Stimulated activated CD4-positive, alpha-beta T cell treated with anti-CD3 and anti-CD28 coated beads, Interleukin-1b, Interleukin-23, amount 100 ng/mL, for 4 hours (primary cell): ENCODE measurements at places on chromosomes 3 and 15.

DNA sequence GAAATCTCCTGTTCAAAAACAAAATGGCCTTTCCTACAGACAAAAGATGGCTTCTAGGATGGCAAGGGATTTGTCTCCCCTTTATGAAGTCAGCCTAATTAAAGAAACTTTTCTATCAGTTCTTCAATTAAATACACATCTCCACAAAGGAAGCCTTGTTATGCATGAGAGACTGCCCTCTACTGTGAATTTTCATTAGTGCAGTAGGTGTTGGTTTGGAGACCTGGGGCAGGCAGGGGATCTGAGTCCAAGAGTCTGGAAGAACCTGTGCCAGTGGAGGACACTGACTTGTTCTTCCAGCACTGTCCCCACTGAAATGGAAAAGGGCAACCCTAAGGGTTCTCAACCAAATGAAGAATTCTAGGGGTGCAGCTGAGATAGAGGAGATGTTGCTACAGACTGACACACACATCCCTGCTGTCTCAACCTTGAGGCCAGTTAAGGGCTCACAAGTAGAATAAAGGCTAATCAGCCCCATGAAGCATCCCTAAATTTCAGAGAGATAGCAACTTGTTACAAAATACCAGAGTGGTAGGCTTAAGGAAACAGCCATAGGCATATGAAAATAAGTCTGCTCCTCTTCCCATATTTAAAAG is 174.0 kb upstream of the PRICKLE2 start:
- DNase-seq: no peak

DNA sequence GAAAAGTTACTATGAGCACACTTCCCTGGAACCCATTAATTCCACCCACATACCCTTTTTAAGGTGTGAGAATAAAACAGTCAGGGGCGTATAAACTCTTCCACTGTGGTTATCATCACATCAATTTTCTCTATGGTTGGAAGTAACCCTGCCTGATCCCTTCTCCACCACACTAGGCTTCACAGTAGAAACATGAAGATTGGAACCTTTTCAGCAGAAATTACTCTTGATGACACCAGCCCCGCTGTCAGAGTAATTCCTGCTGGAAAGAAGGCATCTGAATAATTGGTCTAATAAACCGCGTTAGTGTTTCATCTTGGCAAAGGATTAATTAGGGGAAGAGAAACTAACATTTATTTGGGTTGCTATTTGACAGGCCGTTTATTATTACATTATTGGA is 278.4 kb downstream of the MFSD1 start:
- no peak for DNase-seq

DNA sequence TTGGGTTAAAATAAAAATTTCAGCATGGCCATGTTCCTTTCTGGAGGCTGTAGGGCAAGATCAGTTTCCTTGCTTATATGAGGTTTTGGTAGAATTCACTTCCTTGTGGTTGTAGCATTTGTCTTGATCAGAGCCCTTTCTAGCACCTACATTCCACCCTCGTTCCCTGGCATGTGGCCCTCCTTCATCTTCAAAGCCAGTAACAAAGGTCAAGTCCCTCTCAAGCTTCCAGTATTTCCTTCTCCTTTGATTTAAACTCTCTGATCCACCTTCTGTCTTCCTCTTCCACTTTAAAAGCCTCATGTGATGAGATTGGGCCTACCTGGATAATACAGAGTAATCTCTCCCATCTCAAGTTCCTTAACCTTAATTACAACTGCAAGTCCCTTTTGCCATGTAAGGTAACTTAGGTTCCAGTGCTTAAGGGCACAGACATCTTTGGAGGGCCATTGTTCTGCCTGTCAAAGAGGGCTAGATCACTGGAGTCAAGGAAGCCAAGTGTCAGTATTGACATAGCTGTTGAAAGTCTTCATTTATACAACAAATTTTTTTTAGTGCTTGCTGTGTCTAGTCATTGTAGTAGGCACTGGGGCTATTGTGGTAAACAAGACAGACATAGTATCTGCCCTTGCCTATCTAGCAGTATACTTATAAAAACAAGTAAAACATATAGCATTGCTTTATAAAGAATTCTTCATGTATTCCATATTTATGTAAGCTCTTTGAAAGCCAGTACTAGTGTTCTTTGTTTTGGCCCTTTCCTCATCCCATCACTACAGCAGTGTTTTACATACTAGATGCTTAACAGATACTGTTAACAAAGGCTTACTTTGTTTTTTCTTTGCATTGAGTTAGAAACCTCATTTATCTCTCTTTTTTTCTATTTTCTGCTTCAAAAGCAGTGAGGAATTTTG is 40.7 kb downstream of the GLCE start:
- DNase-seq: no peak

DNA sequence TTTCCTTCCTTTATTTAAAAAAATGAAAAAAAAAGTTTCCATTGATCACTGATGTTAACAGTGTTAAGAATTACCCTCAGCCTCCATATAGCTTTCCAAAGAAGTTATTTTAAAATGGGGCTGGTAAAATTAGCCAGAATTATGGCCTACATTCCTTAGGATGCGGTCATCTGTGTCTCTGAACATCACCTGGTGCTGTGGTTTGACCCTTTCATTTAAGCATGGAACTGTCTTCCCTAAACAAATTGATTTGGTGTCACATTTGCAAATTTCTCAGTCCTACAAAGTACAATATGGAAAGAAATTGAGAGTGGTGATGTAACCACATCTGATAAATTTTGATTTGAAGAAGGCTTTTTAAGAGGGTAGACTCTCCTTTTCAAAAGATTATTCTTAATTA is 40.3 kb upstream of the ZPLD1 start:
- no peak for DNase-seq

DNA sequence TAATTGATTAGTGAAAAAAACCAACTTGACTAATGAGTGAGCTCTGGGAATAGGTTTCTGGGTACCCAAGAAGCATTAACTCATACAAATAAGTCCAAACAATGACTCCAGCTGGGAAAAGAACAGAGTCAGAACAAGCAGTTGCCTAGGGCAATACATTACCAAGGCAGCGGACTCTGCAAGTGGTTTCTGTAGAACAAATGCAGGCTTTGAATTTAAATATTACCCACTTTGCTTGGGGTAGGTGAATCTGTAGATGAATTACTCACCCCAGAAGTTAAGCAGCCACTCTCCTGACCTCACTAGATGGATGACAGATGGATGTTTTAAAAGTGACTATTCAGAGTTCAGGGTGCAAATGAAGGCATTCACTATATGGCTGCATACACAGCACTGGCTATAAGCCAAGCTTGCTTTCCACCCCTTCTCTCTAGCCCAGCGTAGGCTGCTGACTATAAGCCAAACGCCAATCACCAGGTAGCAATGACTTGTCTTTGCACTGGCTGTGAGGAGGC is 73.1 kb upstream of the BHLHE40 start:
- DNase-seq: no peak

GRCh38 chr3:145079436-145079835 is 1081.5 kb downstream of the PLOD2 start:
- DNase-seq: no peak

GRCh38 chr15:82106679-82107078 is 60.9 kb upstream of the MEX3B start:
- DNase-seq: no peak

GRCh38 chr3:12629560-12629959 is 34.4 kb downstream of the RAF1 start:
- DNase-seq: no peak

DNA sequence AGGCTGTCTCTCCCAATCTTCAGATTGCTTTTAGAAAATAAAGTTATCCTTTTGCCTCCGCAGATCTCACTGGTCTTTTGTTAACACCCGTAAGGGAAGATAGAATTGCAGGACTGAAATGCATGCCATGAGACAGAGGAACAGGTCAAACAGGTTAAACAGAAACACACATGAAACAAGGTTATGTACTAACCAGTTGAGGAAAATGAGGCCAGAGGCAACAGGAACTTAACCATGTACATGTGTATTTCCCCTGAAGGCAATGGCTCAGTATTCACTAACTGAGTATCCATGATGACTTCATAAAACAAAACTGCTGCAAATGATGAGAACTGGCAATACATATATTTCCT is 169.1 kb upstream of the NSMCE3 start:
- DNase-seq: no peak

DNA sequence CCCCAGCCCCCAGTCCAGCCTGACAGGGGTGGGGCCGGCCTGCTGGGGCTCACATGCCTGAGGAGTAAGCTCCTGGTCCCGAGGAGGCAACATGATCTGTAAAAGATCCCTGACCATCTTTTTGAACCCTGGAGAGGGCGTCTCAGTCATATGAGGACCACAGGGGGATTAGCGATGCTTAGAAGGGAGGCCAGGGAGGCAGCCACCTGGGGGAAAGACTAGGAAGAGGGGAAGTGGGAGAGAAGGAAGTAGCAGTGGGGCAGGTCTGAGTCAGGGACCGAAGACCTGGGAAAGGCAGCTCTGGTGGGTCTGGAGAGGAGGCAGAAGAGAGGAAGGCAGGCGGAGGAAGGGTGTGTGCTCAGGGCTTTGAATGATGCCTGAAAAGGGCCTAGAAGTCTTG is 18.9 kb downstream of the PIF1 start:
- no peak for DNase-seq

DNA sequence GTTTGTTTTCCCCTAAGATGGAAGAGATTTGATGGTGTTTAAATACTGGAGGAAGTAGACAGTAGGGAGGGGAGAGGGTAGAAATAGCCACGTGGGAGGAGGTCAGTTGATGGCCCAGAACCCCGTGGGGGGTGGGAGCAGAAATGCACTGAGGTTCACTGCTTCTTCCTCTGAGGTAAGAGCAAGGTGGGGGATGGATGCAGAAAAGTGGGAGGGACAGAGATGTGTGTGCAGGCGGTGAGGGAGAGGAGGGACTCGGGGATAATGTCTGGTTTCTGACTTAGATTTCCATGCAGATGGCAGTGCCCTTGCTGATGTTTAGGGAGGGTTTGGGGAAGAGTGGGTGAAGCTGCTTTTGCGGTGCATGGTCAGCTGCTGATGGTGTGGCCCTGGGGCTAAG is 102.9 kb downstream of the ARNT2 start:
- no peak for DNase-seq

- no peak for DNase-seq
These were observed 132.8 kb upstream of the ICE2 start for GRCh38 chr15:60611592-60612346.

- no peak for DNase-seq
These were observed 6.8 kb downstream of the USP4 start for GRCh38 chr3:49333091-49333490.

DNA sequence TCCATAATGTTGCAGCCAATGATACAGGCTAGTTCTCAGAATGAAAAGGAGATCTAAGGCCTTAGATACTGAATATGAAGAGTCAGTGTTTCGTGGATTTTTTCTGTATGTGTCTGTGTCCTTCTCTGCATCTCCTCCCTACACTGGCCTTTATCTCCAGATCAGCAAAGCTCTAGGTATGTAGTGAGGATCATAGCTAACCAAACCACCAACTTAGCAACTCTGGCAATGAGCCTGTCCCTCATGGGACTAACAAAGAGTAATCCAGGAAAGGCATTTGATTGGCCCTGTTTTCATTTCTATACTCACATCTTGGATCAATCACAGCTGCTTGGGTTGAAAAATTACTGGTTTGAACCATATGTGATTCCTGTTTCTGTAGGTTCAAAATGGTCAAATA is 18.6 kb upstream of the CNTN3 start:
- no peak for DNase-seq

DNA sequence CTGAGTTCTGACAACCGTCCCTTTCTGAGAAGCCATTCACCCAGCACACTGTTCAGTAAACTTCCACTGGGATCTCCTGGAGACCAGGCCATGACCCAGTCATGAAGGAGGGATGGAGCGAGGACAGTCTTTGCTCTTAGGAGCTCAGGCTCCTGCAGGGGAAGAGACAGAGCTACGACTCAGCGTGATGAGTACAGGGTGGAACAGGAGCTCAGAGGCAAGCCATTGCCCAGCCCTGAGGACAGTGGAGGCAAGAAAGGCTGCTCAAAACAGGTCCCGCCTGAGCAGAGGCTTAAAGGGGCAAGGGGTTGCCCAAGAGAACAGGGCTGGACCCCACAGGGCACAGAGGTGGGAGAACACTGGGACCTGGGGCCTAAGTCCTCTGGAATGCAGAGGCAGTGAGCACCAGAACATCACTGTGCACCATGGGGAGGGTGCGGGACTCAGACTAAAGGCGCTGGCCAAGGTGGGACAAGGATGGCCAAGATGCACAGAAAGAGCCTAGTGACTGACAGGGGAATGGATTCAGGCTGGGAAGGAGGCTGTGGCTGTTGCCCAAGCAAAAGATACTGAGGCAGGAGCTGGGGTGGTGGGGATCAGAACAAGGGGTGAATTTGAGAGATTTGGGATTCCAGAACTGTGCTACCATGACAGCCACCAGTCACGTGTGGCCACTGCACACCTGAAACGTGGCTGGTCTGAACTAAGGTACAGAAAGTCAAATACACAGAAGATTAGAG is 25.8 kb downstream of the TMEM43 start:
- no peak for DNase-seq

GRCh38 chr3:38521391-38521987 is 25.3 kb downstream of the EXOG start:
- peak; percentile 48 for DNase-seq

DNA sequence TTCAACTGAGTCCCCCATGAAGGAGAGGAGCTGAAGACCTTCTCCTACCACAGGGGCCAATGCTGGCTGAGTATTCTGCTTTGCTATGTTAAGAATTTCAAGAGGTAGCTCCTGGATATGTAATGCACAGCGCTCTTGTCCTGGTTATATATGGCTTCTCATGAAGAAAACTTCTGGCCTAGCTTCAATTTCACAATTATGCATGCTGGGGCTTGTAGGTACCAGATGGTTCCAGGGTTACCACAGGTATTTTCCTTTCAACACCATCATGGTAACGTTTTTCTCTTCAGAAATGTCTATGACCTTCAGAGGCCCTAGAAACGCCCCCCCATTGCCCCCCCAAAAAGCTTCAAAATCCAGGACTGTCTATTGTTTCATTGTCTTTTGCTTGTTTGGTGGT is 311.7 kb upstream of the ICE2 start:
- no peak for DNase-seq

DNA sequence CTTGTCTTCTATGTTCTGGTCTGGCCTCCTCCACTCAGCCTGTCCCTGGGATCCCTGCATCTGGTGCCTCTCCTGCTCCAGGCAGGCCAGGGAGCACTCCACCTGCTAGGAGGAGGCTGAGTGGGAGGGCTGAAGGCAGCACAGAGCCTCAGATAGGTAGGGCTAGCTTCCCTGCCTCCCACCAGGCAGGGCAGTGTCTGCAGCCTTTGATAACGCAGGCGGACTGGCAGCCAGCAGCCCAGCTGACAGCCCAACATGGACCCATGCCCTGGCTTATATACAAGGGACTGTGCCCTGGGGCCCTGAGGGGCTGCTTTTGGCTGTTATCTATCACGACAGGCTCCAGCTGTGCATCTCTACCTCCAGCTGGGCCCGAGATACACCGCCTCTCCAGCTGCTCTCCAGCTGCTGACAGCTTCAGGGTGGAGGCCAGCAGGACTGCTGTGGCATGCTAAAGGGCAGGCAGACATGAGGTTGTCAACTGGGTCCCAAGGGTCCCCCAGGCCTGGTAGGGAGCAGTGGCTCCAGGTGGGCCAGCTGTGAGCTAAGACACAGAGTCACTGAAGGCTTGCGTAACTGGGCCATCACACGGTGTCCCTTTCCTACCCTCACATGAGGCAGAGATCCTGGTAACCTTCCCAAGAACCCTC is 5.2 kb upstream of the CLK3 start:
- no peak for DNase-seq

- DNase-seq: no peak
These were observed 209.6 kb upstream of the PLSCR5 start for GRCh38 chr3:146814601-146815315.
